Activated CD4-positive, alpha-beta T cell treated with anti-CD3 and anti-CD28 coated beads, Interleukin-2, amount 50 U/mL, for 16 hours (primary cell): ENCODE measurements at places on chromosomes 16 and 17.

DNA sequence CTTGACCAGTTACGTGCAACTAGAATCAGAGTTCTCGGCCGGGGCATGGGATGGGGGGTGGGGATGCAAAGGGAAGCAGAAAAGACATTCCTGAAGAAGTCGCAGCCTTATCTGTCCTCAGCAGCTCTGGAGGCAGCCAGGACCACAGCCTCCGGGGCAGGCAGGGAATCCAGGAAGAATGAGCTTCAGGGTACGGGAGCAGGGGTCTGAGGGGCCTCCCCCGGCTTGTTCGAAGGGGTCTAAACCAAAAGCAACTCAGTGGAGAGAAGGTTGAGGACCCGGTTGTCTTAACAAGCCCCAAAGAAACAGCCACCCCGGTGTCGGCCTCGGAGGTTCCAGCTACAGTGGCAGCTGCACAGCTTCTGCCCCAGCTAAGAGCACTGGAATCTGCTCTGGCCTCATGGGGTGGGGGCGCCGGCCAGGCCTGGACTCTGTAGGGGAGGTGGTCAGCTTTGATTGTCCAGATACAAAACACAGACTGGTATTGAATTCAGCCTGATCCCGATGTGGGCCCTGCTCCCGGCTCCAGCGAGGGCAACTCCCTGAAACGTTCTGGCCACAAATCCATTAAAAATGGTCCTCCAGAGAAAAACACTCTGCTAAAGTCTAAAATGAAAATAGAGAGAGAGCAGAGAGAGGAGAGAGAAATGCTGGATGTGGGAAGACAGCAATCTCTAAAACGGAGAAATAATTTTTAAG, 7.7 kb downstream of the HOXB4 start:
- no peak for DNase-seq

DNA sequence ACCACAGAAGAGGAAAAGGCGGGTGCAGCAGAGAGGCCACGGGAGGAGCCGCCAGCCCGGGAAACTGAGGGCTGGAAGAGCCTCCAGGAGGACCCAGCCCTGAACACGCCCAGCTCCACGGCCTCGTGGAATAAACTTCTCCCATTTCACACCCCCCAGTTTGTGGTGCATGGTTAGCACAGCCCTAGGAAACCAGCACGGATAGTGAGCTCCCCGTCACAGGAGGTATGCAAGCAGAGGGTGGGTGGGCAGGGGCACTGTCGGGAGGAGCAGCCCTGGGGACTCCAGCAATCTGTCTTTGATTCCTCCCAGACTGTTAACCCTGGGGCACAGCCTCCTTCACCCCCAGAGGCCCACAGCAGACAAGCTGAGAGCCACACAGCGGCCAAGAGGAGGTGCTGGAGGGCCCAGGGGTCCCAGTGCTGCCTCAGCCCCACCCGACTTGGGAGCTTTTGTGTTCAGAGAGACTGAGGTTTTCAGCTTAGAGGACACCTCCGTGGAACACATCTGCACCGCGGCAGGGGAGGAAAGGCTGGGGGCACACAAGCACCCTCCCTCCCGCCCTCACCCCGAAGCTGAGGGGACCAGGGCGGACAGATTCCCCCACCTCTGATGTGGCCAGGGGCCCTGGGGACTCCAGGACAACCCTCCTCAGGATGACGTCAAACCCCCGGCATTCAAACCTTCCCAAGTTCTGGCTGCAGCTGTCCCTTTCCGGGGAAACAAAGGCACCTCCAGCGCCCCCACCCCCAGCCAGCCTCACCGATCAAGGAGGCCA, 1.7 kb upstream of the IL17C start:
- DNase-seq = no peak

- DNase-seq = no peak
Measured at GRCh38 chr16:3640207-3640606, 14.3 kb upstream of the DNASE1 start.

GRCh38 chr17:19237389-19238166, 412 bp downstream of the EPN2 start:
- DNase-seq = no peak

DNA sequence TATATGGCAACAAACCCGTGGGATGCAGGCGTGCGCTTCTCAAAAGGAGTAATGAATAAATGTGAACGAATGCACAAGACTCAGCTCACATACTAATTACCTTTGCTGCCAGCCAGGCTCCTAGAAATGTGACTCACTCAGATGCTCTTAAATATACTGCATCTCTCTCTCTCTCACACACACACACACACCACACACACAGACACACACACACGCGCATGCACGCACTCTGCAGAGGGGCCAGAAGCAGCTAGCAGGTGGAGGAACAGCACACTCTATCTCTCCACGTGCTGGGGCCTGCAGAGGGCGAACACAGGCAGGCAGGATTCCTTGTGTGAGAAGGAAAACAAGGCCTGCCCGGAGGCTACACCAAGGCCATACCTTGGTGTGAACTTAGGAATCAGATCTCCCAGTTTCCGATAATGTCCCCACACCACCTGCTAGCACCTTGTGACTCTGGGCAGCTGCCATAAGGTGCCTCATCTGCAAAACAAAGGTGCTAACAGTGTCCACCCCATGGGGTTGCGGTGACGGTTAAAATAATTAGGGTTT, 5.3 kb downstream of the GPRC5B start:
- no peak for DNase-seq

- no peak for DNase-seq
Measured at GRCh38 chr16:68718590-68718989, 18.5 kb upstream of the CDH1 start.

DNA sequence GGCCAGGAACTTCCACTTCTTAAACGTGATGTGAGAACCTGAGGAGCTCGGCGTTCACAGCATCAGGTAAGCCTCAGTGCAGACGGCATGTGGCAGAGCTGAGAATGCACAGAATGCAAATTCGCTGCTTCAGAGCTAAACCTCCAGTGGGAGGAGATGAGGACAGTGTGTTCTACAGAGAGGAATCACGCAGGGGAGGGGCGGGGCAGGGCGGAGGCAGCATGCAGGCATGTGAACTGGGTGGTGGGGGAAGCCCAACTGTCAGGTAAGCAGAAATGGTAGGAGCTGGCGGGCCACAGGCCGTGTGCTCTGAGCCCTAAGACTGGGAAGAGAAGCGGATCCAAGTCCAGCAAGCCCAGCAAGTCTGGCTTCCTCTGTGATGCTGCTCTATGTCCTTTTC, 94.7 kb downstream of the ZNF778 start:
- no peak for DNase-seq
